ENCODE measurements at places on chromosomes 5 and 9.
A peak's percentile ranks its signal among the peaks of the same experiment; 100 is the strongest.

DNA sequence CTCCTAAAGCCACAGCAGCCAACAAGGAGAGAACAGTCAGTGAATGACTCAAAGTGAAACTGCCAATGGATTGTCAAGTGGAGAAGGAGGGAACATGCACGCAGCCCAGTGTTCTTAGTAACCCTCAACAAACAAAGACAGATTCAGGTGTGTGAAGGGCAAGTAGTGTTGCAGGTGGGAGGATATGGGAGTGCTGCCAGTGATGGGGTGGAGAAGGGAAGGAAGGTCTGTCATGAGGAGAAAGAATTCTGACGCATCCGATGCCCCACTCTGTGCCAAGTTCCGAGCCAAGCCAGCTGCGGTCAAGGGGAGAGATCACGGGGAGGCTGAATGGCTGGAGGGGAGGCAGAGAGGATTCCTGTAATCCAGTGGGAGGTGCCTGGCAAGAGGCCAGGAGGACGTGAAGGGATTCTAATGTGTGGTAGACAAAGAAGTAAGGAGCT is 56.5 kb downstream of the CAST start:
- DNase-seq: no peak

DNA sequence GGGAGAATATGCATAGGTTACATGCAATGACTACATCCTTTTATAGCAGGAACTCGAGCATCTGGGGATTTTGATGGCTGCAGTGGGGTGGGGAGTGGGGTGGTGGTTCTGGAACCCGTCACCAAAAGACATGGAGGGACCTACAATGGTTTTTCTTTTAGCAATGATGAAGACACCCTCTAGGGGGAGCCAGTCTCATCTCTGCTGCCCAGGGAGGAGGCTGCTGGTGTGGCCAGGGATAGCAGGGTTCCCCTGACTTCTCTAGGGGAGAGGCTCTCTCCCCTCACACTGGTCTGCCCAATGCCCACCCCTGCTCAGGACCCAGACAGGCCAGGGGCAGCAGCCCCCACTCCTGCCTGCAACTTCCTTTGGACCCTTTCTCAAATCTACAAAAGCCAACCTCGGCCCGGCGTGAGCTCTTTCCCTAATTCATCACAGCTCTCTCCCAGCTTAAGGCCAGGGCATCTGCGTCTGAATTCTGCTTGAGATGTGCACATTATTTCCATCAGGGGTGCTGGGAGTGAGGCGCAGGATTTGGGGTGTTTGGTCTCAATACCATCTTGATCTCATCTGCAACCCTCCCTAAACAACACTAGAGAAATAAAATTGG is 73.6 kb upstream of the RETREG1 start:
- DNase-seq: no peak

DNA sequence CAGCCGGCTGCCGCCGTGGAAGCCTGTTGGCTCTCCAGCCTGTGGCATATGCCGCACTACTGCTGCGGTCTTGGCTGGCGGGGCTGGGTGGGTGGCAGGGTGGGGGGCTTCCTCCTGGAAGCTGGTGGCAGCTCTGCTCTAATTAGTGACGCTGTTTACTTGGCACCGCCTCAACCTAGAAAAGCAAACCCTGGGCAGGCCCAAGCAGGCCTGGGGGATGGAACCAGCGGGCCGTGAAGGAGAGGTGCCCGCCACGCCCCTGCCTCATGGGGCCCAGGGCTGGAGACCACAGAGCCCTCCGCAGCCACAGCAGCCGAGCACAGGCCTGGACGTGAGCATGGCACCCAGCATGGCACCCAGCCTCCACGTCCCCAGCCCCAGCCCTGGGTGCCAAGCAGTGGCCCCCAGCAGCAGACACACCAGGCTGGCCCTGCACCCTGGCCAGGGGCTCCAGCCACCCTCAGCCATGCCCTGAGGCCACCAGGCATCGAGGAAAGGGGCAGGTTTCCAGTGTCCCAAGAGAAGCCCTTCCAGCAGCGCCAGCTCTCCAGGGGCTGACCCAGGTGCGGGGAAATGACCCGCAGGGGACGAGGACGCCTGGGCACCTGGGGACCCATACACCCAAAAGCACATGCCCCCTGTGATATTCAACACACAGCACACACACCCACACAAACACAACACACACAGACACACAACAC is 5.4 kb upstream of the CCDC187 start:
- no peak for DNase-seq

DNA sequence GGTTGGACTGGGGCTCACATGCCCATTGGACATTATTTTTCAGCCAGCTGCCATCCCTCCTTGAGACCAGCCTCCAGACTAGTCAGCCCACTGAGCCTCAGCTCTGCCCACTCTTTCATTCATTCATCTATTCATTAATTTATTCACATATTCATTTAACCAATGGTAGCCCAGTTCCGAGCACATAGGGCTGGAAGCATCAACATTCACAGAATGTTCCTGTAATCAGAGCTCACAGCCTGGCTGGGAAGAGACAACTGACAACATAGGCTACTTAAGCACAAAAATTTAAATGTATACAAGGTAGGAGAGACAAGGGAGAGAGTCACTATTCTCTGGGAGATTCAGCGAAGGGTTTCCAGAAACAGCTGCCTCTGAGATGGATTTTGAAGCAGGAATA is 17.0 kb upstream of the PBX3 start:
- DNase-seq: no peak

- DNase-seq: no peak
Measured at GRCh38 chr9:7316967-7317366, 482.6 kb downstream of the DMAC1 start.

DNA sequence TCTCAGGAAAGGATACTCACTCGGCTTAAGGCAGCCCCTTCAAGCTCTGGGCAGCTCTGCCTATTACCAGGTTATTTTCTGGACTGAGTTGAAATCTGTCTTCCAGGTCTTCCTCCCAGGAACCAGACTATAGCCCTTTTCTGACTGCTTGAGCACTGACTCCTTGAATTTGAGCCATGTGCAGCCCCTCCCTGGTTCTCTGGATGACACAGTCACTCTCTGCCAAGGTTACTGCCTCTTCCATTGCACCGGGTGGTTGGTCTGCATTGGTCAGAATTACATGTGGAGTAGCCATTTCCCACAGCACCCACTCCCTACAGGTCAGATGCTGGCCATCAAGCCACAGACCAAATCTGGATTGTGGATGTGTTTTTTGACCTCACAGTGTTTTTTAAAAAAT is 81.9 kb downstream of the KLF4 start:
- DNase-seq: no peak

DNA sequence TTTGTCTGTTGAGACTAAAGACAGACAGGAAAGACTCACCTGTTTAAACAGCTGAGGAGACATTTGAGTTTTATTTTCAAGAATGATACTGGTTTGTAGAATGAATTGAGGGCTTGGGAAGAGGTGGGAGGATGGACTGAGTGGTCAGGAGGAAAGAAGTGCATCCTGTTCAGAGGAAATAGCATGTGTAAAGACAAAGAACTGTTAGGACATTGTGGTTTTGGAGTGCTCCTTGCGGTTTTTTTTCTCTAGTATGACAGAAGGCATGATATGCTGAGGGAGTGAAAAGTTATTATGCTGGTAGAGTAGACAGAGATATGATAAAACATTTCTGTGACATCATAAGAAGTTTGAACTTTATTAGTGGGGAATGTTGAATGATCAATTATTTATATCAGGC is 270.7 kb upstream of the ELAVL2 start:
- DNase-seq: no peak

GRCh38 chr5:169637085-169637548 is at the start of gene DOCK2:
Gene DOCK2, plus strand, starts transcription at chr5:169637275. Its CDS starts 52 bp downstream, at chr5:169637327.
- peak; percentile 7 for DNase-seq

- no peak for DNase-seq
Measured at GRCh38 chr5:138338411-138339090, 485 bp downstream of the FAM53C start.

DNA sequence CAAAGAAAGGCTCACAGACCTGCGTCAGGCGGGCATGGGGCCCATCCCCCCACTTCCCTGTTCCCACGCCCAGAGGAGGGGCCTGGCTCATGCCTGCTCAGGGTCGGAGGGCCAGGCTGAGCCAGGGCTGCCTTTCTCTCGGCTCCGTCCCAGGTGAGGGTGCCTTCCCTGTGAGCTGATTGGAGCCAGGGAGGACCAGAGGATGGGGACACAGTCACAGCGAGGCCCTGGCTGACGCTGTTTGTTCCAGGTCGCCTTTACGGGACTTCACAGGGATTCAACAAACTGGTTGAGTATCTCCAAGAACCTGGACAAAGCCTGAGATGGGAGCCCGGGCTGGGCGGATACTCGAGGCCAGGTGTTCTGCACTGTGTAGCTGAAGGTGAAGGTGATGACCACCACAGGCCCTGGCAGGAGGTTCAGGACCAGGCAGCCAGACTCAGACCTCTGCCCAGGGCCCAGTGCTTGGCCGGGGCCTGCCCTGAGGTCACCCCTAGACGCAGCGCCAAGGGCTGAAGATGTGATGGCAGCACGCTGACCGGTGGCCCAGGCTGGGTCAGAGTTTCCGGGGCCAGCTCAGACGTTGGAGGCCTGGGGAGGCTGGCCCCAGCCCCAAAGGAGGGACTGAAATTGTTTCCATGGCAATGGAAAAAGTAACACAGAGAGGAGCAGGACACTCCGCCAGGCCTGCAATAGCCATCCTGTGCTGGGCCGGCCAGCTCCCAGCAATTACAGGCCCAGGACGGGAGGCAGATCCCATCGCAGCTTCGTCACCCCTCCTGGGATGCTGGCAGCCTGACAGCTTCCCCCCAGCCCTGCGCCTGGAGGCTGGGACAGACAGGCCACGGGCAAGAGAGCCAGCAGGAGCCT is 65.3 kb upstream of the ADAMTS2 start:
- no peak for DNase-seq

DNA sequence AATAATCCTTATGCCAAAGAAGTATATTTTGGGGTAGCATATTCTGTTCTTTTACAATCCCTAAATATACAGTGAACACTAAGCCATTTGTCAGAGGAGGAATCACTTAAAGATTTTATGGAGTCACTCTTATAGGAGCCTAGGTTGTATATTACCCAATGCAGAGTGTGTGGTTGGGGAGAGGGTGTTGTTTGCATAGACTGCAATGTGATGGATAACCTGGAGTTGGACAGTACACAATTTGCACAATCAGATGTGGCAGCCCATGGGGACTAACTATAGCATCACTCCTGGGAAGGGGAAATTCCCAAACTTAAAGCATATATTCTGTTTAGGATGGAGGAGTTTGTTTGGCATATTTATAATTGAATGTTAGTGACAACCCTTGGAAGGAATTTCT is 9.6 kb upstream of the NDFIP1 start:
- DNase-seq: no peak

- DNase-seq: no peak
Measured at GRCh38 chr5:84436866-84437265, 52.2 kb upstream of the EDIL3 start.

GRCh38 chr9:131296460-131296859 is 6.9 kb downstream of the PLPP7 start:
- no peak for DNase-seq

DNA sequence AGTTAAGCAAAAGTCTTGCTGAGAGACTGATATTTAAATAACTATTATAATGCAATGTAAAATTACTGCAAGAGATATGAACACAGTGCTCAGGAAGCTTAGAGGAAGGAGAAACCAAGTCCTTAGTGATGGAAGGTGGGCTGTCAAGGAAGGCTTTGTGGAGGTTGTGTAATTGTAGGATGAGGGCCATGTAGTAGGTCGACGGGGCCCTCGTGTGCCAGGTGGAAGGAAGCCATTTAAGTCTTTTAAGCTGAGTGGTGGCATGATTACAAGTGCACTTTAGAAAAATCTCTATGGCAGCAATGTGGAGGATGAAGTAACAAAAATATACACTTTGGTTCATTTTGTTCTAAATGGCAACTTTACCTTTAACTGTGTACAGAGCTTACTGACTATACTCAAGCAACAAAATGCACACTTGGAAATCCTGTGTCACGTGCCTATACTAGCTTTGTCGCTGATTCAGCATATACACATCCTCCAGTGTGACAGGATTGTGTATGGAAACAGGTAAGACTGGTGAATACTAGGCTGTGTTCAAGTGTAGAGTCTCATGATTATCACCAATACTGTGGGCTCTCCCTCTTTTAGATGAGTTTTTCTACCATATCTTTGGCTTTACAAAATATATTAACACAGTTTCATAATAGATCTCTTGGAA is 78.6 kb downstream of the TMC1 start:
- DNase-seq: no peak

DNA sequence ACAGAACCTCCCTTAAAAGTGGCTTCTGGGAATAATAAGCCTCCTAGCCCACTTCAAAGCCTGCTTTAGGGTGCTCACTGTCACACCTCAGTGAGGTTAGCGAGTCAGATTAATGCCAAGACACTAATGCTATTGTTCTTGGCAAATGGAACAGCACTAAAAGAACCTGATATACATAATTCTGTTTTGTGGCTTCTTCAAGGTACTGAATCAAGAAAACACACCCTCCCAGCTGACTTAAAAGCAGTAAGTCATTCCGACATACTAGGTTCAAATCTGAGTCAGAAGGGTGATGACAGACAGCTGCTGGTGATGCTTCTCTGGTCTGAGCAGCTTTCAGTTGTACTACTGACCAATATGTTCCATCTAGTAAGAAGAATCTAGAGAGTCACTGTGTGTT is 121.6 kb downstream of the OXCT1 start:
- no peak for DNase-seq

- DNase-seq: peak; percentile 52
Measured at GRCh38 chr9:32581512-32582143, 8.7 kb upstream of the NDUFB6 start.

- no peak for DNase-seq
Measured at GRCh38 chr5:88867638-88868037, 15.3 kb downstream of the MEF2C start.

GRCh38 chr9:79470954-79471353 is 100.8 kb upstream of the TLE4 start:
- DNase-seq: no peak

DNA sequence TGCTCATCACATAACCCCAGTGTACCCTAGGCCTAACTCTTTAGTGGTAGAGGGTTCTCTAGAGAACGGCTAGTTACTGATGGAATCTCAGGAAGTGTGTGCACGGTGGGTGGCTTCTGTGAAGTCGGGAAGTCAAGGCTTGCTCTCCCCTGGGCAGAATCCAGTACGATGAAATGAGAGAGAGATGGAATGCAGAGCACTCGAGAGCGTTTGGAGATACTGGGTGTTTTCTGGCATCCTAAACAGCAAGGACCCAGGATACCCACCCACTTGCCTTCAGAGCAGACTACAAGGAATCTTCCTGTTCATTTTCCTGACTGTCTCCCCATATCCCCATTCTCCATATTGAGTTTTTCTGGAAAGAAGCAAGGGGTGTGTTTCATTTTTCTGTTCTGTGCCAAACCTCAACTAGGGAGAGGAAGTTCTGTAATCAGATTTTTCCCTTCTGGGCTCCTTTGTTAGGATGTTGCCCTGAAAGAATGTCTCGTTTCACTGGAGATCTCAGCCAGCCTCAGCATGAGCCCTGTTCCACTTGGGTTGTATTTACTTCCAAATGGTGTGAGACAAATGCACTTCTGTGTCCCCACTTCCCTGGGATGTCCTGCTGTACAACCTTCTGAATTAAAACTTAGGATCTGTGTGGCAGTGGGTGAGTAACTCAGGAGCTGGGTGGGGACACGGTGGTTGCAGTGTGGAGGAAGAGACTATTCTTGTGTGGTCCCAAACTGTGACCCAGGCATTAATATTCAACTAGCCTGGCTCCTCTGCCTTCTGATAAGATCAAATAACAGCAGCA is 108.9 kb upstream of the SPRY4 start:
- no peak for DNase-seq

GRCh38 chr5:24492229-24492628 is 152.5 kb downstream of the CDH10 start:
- no peak for DNase-seq
